NCI-H1436 (cell line): ENCODE measurements at places on chromosomes 11 and 22.

DNA sequence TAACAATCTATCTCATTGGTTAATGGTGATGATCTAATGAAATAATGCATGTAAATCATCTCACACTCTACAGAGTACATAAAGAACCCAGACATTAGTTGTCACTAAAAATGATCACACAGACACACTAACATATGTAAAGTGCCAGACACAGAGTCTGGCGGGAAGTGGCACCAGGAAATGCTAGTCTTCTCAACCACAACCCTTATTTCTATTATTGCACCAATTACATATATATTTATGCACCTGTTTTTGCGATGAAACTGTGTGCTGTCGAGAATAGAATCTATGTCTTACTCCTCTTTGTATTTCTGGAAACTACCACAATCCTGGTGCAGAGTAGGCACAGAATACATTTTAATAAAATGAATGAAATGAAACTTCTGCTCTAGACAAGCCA, 25.9 kb upstream of the POU2AF3 start:
- DNase-seq, result no peak

DNA sequence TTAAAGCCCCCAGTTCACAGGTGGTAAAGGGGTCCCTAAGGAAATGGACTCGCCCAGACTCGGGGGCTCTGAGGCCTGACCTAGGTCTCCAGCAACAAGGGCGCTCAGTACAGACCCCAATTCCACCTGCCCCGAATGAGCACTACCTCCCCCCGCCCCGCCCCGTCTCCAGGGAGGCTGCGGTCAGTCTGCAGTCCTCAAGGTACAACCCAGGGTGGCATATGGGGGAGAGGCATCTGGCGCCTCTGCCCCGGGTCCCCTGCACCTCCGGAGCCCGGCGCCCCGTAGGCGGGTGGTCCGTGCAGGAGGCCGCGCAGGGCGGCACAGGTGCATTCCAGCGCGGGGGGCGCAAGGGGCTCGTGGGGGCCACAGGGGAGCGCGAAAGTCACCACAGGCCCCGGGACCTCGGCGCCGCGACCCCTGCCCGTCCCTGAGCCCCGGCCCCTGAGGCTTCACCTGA, 361 bp downstream of the CTSD start:
- DNase-seq, result no peak

- DNase-seq, result no peak
These were observed 16.5 kb downstream of the P2RY2 start for GRCh38 chr11:73234471-73235181.

GRCh38 chr22:28023774-28024173, 104.7 kb upstream of the PITPNB start:
- DNase-seq, result peak; percentile 40

GRCh38 chr22:39916496-39916895, 15.6 kb downstream of the GRAP2 start:
- DNase-seq, result no peak

DNA sequence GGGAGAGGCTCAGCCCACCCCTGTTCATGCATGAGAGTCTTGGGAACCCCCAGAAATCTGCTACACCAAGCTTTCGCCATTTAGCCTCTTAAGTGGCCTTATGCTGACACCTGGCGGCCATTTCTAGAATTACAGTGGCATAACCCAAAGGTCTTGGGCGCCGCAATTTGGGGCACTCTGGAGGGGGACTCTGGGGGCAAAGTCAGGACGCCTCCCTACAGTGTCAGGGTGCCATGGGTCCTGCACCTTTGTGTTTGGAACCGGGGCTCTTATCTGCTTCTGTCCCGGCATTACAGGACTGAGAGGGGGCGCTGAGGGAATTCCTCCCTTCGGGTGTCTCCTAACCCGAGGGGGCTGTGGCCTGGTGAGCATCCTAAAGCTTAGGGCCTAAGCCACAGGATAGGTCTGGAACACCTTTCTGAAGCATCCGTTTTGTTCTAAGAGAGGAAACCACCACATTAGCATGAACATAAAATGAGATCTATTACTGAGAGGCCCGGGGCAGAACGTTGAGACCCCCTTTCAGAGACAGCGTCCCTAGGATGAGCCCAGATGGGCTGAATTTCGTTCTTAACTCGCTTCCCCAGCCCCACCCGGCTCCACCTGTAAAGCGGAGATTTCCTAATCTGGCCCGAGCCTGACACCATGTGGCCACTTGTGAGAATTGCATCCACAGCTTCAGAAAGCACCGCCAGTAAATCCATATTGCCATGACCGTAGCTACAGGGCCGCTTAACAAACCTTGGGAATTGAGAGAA, 9.3 kb downstream of the INS start:
- peak; percentile 77 for DNase-seq

GRCh38 chr11:61921446-61921845, 4.1 kb upstream of the RAB3IL1 start:
- DNase-seq, result no peak

DNA sequence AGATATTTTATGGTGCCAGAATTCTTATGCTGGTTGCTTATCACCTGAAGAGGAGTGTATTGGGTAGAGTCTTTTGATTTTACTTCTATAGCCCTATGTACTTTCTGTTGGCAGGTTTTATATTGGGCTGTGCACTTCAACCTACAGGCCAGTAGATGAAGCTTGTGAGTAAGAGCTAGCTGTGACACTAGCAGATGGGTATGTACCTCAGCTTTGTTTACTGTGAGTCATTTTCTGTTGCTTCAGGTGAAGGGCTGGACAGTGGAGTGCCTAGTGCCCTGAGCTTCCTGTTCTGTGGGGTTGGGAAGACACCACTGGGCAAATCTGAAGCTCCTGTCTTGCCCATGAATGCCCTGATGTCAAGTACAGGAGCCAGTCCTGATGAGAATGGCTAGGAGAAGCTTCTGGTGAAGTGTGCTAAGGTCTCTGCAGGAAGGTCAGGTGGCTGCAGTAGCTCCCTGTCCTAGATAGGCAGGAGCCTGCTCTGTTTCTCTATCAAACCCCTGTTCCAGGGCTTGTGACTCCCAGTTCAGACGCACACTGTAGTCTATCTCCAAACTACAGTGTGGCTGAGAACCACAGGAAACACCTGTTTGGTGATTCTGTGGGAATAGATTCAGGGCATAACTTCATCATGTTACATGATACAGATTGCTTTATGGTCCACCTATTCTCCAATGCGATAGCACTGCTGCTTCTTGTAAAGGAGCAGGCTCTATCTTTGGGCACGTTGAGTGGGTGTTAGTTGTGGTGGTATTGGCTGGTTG, 755.7 kb downstream of the KCNA4 start:
- no peak for DNase-seq

GRCh38 chr22:41603873-41604332, 14.3 kb upstream of the PMM1 start:
- DNase-seq, result no peak

GRCh38 chr11:16169956-16170847, 186.1 kb downstream of the SOX6 start:
- DNase-seq, result peak; percentile 13
